Thyroid gland (tissue), 4 donors: ENCODE measurements at places on chromosomes 12 and 14.
A peak's percentile ranks its signal among the peaks of the same experiment; 100 is the strongest.

DNA sequence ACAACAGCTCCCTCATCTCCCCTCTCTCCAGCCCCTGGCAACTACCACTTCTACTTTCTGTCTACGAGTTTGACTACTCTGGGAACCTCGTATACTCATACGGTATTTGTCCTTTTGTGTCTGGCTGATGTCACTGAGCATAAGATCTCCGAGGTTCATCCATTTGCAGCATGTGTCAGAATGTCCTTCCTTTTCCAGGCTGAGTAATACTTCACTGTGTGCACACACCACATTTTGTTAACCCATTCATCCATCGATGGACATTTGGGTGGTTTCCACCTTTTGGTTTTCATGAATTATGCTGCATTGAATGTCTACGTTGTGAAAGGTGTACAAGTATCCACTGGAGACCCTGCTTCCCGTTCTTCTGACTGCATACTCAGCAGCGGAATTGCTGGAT is 24.1 kb upstream of the DLK1 start:
- no peak for DNase-seq

GRCh38 chr12:106136263-106136662 is 2.5 kb downstream of the NUAK1 start:
- DNase-seq = peak; percentile 86

GRCh38 chr14:76812093-76812421 is 625 bp downstream of the ANGEL1 start:
- DNase-seq = no peak

DNA sequence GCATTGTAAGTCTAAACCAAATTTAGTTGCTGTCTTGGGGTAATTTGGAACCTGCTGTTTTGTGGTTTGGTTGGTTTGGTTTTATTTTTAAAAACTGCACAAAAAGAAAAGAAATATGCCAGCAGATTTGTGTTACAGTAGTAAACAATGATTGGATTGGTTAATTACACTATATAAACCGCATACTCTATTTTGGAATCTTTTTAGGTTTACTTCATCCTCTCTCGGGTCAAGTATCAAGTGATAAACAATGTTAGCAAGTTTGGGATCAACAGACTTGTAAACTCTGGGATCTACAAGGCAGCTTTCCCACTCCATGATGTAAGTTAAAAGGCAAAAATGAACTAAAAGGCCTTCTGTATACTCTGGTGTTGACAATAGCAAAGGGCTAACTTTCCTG is 132.4 kb downstream of the ANO6 start:
- DNase-seq = no peak

- DNase-seq = no peak
Measured at GRCh38 chr12:33609910-33610309, 170.3 kb upstream of the SYT10 start.

DNA sequence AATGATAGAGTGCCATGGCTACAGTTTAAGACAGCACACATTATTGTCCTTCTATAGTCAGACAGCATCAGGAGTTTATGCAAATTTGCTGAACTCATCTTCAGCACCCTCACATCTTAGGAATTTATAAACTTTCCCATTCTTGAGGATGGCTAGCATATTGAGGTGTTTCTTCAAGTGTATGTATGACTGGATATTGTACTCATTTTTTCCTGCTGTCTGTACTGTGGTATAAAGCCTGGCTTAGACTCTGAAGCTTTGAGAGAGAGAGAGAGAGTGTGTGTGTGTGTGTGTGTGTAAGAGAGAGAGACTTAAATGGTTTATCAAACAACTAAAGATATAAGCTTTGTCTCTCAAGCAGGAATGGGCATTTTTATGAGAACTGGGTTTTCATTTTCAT is 161.6 kb downstream of the PIK3C2G start:
- no peak for DNase-seq

DNA sequence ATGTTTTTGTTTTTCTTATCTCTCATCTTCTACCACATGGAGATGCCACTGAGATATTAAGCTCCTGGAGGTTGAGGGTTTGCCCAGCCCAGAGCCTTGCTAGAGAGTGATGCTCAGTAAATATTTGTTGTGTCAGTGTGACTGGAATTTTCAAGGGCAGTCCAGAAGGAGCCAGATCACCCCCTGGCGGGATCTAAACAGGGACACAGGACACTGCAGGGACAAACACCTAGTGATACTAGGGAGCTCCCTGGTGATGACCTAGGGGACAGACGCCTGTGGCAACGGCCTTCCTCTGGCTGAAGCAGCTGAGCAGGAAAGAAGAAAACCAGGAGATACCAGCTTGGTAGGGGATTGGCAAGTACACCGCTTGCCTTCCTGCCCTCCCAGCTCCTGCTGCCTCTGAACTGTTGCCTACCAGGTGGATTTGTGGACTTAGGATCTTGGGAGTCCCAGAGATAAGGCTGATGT is 714.4 kb upstream of the TBX3 start:
- peak; percentile 3 for DNase-seq

- DNase-seq = no peak
Measured at GRCh38 chr12:92929983-92930382, 888 bp upstream of the EEA1 start.

- peak; percentile 75 for DNase-seq
Measured at GRCh38 chr12:122836027-122836921, 1.0 kb downstream of the HIP1R start.

- DNase-seq = no peak
Measured at GRCh38 chr12:116426391-116427136, 132.6 kb upstream of the MAP1LC3B2 start.

GRCh38 chr12:104602406-104602805 is 145.7 kb downstream of the CHST11 start:
- DNase-seq = no peak

DNA sequence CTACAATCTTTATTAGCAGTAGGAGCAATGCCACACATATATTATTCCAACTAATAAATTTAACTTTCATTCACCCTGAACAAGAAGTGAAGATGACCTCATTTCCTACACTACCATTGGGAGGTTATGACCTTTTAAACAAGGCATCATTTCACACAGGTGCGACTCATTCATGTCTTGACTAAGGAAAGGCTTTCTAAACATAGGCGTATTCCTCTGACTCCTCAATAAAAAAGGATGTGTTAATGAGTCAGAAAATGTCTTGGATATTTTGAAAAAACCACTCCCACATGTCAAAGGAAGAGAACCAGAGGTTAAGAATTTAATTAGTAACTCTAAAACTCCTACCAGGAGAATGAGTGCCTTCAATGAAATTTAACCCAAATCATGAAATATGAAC is 115.2 kb downstream of the PRICKLE1 start:
- no peak for DNase-seq

- no peak for DNase-seq
Measured at GRCh38 chr12:78359520-78359919, 505.1 kb upstream of the SYT1 start.

DNA sequence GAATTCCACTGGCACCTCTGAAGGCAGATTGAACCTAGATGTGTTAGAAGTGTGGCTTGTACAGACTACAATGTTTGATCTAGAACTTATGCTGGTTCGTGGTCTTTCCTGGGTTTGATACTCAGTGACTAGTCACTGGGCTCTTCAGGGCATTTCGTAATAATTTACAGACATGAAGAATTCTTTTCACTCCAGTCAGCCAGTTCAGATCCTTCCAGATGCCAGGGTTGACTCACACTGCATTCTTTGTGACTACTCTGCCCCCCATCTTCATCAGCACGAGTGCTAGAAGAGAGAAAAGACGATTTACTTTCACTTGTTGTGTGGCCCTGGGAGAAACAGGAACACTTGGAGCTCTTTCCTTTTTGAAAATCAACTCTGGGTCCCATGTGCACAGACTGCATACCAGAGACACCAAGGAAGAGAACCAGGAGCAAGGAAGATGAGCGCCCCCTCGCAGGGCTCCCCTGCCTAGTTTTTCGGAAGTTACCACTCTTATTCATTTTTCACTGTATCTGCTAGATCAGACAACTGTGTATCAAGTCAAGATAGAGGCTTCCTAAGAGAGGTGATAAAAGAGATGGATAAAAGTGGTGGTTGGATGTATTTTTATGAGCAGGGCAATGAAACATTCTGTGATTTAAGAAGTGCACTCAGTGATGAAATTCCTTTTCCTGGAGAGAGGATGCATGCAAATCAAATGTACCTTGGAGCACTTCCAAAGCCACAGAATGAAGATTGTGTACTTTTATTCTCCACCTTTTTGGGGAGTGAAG is 33.5 kb upstream of the EVL start:
- DNase-seq = peak; percentile 42

GRCh38 chr12:11943919-11944700 is 126.6 kb upstream of the BCL2L14 start:
- no peak for DNase-seq

- no peak for DNase-seq
Measured at GRCh38 chr14:100553471-100553870, 33.7 kb downstream of the BEGAIN start.
